ENCODE measurements at places on chromosomes 16 and 17. TPM values are rescaled to one million over a fixed set of nuclear protein-coding genes. Genes with fewer than 3 reads are reported as not detected.

DNA sequence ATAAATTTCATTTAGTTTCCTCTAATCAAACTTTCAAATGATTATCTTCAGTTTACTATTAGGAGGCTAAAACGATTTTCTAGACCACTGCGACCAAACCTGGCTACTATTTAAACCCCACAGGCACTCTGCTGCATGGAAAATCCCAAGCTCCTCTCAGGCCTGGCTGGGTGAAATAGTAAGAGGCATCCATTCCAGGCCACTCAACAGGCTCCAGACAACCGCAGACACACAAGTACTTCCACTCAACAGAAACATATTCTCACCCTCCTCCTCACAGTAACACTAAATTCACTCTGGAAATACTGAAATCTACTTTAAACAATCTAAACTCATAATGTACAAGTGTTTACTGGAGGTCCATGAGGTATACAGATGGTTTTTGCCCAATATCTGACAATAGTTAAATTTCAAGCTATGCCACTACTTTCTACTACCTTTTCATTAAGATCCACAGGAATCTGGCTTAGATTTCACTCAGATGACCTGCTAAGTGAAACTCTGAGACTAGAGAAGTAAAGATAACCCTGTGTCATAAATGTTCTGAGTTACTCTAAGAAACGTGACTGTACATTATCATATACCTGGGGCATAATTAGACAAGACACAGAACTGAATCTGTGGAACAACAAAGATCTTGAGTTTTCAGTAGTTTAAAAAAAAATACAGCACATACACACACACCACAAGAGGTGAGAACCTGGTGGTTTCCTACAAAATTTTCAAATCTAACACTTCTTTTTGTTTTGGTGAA lies 10.4 kb downstream of the VPS53 start:
- no peak for DNase-seq

GRCh38 chr17:32822996-32823395 lies 53.9 kb downstream of the MYO1D start:
- no peak for DNase-seq

DNA sequence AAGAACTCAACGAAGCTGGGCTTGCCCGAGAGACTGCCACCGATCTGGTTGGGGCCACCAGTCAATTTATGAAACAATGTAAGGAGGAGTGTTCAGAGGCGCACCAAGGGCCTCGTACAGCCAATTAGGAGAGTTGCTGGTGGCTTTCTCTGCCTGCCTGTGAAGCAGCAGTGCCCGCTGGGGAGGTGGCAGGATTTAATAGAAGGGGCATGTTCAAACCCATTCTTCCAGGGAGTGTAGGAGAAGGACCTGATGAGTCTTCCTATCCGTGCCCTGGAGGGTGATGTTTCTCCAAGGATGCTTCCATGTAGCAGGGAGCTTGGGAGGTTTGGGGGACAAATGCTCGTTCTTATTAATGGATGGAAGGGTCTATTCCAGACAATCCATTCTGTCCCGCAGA lies 178.4 kb downstream of the CCDC182 start:
- DNase-seq, result no peak

The SLC5A11 gene
- total RNA-seq, result 0.15 TPM

The CX3CL1 gene
- not detected for total RNA-seq

The NDUFAF8 gene
- 138 TPM for total RNA-seq
